Lung microvascular endothelial cell (primary cell): ENCODE measurements at places on chromosomes 4 and X.

DNA sequence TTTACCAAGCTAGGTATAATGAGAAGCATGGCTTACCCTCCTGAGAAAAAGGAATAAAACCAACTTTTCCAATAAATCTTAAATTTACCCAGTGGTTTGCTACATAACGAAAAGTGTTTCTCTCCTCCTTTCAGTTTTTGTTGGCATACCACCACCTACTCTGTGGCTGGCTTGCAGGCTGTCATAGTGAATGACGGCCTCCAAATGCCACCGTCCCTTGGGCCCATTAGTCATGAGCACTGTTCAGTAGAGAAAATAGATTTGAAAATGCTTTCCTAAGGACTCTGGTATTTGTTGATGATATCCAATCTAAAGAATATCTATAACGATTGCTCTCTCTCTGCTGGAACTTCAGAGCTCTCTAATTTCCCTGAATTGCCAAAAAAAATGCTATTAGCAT lies 488.3 kb downstream of the MAGEE1 start:
- no peak for DNase-seq

DNA sequence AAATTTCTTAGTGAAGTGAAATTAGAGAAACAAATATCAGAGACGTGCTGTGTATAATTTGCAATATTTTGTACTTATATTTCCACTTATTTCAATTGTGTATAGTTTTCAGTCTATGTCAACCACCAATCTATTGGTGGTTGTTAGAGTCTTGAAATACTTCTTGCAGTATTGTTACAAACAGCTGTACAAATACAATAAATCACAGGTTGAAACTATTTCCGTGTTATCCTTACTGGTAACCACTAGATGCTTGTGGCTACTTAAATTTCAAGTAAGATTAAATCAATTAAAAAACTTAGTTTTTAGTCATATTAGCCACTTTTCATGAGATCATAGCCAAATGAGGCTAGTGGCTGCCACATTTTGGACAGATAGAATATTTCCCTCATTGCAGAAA lies 520.5 kb downstream of the GBA3 start:
- no peak for DNase-seq

DNA sequence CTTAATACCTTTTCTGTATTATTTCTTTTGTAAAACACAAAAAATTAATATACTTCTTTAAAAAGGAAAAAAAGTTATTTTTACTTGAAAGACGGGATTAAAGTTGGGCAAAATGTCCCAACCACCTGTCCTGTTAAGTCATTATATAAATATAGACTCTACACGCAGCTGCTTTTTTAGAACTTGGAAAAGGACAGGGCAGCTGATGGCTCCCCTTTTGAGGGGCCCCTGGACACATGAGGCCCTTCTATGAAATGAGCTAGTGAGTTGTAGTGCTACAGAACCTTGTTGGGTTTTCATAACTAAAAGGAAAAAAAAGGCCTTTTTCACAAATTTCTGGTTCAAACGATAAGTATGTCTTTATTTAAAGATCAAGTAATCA lies 600 bp upstream of the BEX2 start:
- no peak for DNase-seq

GRCh38 chr4:53908661-53909078 lies 155.7 kb downstream of the CHIC2 start:
- peak; percentile 87 for DNase-seq

DNA sequence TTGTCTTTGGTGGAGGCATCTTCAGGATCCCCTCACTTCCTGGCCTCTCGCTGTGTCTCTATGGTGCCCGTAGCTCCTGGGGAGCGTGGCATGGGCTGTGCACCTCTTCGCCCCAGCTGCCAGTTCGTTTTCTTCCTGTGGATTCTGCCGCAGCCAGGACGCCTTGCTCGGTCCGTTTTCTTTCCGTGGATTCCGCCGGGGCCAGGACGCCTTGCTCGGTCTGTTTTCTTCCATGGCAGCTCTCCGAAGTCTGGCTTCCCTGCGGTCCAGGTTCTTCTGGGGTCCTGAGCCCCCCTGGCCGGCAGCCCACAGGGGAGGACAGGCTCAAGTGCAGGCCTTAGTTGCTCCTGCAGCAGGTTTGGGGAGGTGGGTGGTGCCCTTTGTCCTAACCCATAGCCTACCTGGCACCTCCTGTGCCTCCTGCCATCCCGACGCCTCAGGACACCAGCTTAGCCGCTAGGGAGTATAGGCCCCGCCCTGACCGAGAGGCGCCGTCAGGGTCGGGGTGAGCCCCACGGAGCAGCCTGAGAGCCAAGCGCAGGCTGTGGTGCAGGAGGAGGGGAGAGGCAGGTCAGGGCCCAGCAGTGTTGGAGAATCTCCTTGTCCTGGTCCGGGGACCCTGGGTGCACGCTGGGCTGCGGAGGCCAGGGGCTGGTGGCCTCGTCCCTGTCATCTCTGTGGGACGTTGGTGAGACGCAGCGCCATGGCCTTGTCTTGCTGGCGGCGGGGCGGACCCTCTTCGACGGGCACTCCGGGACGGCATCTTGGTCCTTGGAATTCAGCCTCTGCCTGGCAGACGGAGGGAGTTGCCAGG lies 27.1 kb downstream of the UVSSA start:
- DNase-seq = no peak

DNA sequence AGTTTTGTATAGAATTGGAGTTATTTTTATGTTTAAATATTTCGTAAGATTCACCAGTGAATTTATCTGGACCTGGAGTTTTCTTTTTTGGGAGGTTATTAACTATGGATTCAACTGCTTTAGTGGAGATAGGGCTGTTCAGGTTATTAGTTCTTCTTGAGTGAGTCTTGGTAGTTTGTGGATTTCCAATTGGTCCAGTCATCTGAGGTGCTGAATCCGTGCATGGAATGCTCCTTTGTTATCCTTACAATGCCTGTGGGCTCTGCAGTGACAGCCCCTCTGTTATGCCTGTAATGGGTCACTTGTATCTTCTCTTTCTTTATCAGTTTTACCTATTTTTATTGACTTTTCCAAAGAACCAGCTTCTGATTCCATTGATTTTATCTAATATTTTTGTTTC lies 15.4 kb upstream of the NKX1-1 start:
- DNase-seq = no peak

DNA sequence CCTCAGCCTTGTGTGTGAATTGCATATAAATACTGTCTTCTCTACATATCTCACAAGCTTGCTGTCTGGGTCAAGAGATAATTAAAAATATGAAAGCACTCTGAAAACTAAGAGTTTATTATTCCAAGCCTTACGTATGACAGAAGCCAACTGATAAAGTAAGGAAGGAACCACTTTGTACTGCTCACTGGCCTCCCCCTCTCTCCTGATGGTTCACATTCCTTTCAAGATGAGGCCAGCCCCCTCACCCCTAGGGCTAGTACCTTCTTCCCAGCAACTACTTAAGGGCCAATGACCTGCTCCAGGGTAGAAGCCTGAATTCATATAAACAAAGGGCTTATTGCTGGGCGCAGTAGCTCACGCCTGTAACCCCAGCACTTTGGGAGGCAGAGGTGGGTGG lies 5.4 kb upstream of the SOWAHD start:
- no peak for DNase-seq

GRCh38 chr4:182645511-182645910 lies 271.7 kb downstream of the DCTD start:
- no peak for DNase-seq

DNA sequence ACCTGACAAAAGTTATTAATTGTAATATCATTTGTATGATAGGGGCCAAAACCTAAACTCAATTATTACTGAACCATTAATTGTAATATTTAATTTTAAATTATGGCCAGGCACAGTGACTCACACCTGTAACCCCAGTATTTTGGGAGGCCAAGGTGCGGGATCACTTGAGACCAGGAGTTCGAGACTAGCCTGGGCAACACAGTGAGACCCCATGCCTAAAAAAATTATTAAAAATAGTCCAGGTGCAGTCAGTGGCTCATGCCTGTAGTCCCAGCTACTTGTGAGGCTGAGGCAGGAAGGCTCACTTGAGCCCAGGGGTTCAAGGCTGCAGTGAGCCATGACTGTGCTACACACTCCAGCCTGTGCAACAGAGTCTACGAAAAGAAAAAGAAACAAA lies 18.0 kb downstream of the PPAT start:
- DNase-seq = no peak

DNA sequence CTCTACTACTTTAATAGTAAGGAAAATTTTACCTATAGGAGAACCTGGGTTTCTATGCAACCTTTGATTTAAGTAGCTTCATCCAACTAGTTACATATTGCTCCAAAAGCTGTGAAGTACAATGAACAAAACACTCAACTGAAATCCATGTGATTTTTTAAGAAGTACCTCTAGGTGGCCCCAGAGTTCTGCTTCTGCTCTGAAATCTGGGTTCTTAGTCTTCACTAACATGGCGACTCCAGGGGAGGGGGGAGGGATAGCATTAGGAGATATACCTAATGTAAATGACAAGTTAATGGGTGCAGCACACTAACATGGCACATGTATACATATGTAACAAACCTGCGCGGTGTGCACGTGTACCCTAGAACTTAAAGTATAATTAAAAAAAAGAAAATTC lies 73.4 kb upstream of the MAGEB2 start:
- peak; percentile 21 for DNase-seq

GRCh38 chr4:244471-244870 lies 60.8 kb downstream of the ZNF732 start:
- peak; percentile 56 for DNase-seq

DNA sequence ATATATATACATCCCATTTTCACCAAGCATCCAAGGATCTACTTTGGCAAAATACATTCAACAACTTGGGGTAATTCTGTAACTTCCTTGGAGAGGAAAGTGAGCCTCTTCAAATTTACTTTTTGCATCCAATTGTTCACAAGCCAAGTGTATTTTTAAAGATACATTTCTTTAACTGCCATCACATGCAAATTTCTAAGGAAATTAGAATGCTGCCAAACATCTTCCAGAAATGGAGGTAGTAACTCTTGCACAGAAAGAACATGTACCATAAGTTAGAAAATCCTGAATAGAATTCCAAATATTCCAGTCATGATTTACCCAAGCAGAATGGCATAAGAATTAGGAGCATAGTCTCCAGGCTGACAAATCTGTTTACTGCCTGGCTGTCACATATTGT lies 220.5 kb upstream of the NWD2 start:
- DNase-seq = no peak

DNA sequence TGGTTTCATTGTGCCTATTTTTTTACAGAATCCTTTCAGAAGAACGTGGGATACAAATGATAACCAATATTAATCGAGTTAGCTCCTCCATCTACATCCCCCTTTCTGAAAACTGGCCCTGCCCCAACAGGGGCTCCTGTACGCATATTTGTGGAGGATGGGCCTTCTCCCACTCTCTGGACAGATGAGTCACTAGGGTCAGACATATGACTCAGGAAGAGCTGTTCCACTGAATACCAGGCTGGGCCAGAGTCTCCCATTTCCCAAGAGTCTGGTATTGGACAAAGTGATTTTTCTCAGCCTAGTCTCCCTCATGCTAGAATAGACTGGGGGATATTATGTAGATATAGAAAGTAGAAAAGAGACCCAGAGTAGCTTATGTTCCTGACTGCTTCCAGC lies 142.4 kb downstream of the TSPAN5 start:
- DNase-seq = peak; percentile 65

DNA sequence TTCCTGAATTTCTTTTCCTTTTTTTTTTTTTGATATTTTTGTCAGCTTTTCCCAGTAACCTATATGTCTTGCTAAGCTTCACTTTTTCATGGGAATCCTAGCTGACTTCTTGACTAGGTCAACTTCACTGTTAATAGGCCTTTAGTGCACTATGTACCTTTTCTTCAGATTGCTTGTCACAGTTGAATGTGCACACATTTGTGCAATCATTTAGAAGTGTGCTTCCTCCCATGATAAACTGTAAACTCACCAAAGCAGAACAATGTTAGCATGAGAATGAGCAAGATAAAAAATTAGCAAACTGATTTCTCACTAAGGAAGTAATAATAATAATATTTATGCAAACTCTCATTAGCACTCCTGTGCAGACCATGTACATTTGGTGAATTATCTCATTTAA lies 173.2 kb downstream of the PABPC4L start:
- no peak for DNase-seq
